Activated naive CD4-positive, alpha-beta T cell treated with anti-CD3 and anti-CD28 coated beads, Interleukin-2, amount 50 U/mL, for 72 hours (primary cell): ENCODE measurements at places on chromosomes 3 and 15. TPM values are rescaled to one million over a fixed set of nuclear protein-coding genes. Genes with fewer than 3 reads are reported as not detected.

DNA sequence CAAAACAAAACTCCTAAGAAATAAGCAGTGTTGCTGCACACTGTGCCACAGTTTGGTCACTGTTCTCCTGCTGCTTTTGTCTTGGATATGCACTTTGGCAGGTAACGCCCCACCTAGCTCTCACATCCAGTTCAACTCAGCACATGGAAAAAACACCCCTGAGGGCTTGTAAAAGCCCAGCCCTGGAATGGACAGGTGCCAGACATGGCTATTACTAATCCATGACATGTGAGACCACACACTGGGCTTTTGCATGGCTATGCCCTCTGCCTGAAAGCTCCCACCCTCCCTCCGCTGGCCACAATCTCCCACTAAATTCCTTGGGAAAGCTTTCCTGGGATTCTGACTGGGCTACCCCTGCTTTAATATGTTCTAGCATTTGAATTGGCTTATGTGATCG lies 24.7 kb upstream of the ZBED2 start:
- no peak for DNase-seq

GRCh38 chr3:70201975-70202374 lies 110.5 kb downstream of the MDFIC2 start:
- DNase-seq = no peak

- no peak for DNase-seq
These were observed 10.2 kb upstream of the TRIM69 start for GRCh38 chr15:44726136-44726535.

DNA sequence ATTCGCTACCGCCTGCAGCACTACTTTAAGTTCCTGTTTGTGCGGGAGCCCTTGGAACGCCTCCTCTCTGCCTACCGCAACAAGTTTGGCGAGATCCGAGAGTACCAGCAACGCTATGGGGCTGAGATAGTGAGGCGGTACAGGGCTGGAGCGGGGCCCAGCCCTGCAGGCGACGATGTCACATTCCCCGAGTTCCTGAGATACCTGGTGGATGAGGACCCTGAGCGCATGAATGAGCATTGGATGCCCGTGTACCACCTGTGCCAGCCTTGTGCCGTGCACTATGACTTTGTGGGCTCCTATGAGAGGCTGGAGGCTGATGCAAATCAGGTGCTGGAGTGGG lies 995 bp downstream of the CHST14 start:
- DNase-seq = peak; percentile 17

The LMOD3 gene
- total RNA-seq = not detected
